ENCODE measurements at places on chromosomes 1 and 21.

DNA sequence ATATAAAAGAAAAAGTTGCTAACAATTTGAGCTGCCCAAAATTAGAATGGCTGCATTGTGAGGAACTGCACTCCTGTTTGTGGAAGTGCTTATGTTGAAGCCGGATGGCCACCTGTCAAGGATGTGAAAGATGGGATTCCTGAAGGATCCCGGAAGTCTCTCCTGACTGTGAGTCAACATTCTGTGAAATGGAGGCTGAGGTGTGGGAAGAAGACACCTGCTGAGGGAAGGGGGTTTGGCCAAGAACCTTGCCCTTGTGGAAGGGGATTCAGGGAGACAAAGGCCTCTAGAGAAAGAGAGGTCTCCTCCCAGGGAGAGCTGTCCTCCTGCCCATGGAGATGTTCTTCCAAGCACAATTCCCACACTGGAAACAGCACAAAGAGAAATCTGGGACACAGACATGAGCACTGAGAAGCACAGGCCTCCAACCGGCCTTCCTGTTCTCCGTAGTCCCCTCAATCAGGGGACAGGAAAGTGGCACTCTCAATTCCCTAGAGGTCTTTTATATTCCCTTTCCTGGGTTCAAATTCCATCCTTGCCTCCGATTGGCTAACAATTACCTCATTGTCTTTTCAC, 70.5 kb downstream of the CD2 start:
- no peak for DNase-seq

GRCh38 chr1:59007429-59007819, 223.6 kb upstream of the JUN start:
- no peak for DNase-seq

GRCh38 chr1:70061231-70061630, 144.1 kb downstream of the LRRC40 start:
- no peak for DNase-seq

- no peak for DNase-seq
Measured at GRCh38 chr1:53655931-53656746, 82.8 kb downstream of the GLIS1 start.

GRCh38 chr1:114024049-114024448, 44.8 kb downstream of the OLFML3 start:
- no peak for DNase-seq

DNA sequence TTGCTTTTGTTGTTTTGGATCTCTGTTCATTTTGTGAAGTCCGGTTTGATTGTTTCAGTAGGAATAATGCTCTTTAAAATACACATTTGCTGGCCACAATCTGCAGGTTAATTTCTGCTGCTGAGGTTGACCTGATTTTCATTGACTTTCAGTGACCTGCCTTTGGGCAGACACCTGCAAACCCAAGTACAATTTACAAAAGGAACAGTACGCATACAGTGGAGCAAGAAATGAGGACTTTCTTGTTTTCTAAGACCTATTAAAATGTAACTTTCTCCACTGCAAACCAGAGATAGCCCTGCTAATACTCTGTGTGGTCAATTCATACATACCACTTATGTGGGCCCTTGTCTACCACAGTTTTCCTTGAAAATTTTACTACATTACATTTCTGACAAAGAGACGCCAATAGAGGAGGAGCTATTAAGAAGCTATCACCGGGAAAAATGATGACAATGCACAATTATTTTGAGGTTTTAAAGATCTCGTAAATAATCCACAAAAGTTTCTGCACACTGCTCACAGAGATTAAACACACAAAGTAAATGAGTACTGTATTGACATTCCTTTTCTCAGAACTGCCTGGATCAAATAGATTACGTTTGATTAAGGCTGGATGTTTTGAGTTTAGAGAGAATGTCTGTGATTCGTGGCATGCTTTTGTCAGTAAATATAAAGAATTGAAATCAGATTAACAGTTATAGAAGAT, 141.9 kb downstream of the SDCCAG8 start:
- no peak for DNase-seq

DNA sequence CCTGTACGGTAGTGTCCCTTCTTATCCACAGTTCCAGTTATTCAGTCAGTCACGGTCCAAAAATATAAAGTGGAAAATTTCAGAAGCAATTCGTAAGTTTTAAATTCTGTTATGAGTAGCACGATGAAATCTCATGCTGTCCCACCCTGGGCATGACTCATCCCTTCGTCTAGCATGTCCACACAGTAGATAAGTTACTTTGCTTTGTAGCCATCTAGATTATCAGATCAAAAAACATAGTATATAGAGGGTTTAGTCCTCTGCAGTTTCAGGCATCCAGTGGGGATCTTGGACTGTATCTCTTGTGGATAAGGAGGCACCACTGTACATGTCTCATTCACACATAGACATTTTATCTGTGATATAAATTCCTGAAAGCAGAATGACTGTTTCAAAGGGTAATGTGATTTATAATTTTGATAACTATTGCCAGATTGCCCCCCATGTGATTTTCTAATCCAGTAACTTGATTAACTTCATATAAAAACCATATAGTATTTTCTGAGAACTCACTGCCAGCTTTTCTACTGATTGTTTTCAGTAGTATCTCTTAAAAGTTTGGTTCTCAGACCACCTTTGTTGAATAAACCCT, 143.3 kb downstream of the DYRK1A start:
- DNase-seq: no peak

DNA sequence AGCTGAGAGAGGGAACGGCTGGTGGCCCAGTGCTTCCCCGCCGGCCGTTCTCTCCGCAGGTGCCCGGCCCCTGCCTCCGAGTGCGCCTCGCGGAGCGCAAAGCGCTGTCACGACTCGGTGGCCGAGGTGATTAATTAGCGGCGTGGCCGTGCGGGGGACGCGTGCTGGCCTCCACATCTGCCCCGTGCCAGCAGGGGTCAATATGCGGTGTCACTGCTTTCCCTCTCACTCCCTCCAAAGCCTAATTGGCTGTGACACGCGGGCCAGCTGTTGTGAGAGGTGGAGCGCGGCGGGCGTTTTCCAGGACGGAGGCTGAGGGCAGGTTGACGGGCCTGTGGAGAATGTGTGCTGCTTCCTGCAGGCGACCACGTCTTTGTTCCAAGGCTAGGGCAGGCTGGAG, 239.0 kb downstream of the LMX1A start:
- no peak for DNase-seq

GRCh38 chr1:157025385-157025784, 20.2 kb downstream of the ARHGEF11 start:
- DNase-seq: no peak

GRCh38 chr1:175208773-175209492, 16.4 kb upstream of the KIAA0040 start:
- no peak for DNase-seq

DNA sequence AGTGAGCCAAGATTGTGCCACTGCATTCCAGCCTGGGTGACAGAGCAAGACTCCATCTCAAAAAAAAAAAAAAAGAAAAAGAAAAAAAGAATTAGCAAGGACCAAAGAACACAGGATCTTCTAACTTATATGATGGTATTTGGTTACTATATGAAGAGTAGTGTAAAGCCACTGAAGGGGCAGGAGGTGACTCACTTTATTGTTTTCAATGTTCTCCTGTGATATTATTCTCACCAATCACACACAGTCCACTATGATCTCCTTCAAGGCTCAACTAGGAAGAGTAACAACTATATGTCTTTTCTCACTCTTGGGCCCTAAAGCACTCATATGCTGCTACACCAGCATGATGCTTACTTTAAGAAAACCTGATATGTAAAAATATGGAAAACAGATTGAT, 26.7 kb downstream of the RC3H1 start:
- DNase-seq: no peak

GRCh38 chr1:234573711-234574299, 36.2 kb downstream of the IRF2BP2 start:
- DNase-seq: no peak

DNA sequence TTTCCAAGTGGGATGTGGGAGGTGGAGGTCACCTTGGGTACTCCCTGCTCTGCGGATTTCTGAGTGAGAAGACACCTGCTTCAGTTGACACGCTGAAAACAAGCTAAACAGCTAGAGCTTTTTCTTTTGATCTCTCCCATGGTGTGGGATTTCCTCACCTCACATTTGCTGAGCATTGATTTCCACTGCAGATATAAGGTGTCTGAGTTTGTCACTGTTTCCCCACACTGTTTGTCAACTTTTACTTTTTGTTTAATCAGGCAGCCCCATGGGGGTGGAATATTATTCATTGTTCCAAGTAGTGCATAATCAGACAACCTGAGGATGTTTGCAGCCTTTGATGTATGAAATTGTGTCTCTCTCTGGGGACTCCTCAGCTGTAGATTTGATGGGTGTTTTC, 49.5 kb downstream of the FASLG start:
- DNase-seq: no peak

- no peak for DNase-seq
Measured at GRCh38 chr1:220067269-220068204, 21.2 kb upstream of the EPRS1 start.

GRCh38 chr21:25638660-25639550, at the start of gene JAM2:
TSS of gene JAM2 (plus strand) at chr21:25639258. CDS start at chr21:25639822, 564 bp downstream.
- DNase-seq: peak; percentile 81

DNA sequence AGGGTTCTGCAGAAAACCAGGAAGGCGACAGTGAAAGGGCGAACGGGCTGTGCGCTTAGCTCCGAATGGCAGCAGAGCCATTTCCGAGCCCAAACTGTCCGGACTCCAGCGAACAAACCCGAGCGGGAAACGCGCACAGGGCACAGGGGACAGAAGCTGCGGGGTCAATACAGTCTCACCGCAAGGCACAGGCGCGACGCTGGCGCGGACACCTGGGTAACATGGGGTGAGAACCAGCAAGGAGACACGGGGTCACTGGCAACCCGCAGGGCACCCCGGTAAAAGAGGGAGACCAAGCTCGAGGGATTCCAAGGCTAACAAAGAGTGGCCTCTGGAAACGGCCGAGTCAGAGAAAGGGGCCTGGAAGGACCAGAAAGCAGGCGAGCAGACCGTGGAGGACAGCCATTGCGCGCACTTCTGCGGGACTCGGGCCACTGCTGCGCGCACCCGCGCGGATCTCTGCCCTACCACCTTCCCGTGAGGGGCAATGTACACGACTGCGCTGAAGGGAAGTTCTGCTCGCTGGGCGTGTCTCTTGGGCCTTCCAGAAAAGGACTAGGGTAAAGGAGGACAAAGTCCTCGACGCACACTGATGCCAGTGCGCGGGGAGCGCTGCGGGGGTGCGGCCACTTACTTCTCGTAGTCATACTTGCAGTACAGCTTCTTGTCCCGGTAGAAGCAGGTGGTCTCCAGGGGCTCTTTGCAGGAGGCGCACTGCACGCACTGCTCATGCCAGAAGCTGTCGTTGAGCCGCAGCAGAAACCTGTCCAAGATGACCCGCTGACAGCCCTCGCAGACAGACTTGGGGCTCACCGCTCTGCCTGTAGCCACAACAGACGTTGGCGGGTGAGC, 3.8 kb downstream of the LMX1A start:
- peak; percentile 60 for DNase-seq

- no peak for DNase-seq
Measured at GRCh38 chr1:221431068-221431651, 310.7 kb downstream of the DUSP10 start.

- no peak for DNase-seq
Measured at GRCh38 chr1:34125721-34126380, 39.2 kb downstream of the CSMD2 start.

- peak; percentile 25 for DNase-seq
Measured at GRCh38 chr1:109368464-109368863, 29.3 kb downstream of the SORT1 start.

GRCh38 chr1:33854091-33854490, 9.8 kb upstream of the HMGB4 start:
- no peak for DNase-seq

DNA sequence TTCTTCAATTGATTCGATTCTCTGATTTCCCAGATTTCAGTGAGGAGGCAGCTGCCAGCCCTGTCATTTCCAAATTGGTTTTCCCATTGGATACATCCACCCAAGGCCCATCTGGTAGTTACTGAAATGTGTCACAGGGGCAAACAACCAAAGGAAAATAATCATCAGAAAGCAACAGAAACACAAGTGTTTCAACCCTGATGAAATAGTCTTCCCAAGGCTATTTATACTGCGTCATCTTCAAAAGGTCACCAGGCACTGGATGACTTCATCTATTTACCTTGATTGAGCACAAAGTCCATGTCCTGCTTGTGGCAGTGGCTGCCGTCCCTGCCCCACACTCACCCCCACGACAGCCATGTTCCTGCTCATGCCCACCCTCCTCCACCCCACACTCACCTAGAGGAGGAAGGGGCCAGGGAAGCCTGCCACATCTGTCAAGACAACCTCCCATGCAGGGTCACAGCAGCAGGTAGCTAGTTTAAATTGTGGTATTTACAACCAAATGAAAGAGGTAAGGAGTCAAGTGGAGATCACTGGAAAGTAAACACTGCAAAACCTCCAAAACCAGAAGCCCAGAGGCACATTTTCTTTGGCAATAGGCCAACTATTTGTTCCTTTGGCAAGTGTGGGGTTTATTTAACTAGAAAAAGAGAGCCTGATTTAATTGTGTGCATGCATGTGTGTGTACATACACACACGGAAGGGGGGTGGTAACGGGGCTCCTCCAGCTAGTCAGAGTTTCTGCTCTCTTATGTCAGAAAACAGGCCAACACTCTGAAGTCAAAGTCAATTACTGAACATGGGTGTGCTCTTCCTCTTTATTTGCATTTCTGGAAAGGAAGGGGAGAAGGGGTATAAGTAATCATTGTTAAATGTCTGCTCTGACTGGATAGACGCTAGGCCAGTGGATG, 49.5 kb upstream of the RAB4A start:
- DNase-seq: no peak

DNA sequence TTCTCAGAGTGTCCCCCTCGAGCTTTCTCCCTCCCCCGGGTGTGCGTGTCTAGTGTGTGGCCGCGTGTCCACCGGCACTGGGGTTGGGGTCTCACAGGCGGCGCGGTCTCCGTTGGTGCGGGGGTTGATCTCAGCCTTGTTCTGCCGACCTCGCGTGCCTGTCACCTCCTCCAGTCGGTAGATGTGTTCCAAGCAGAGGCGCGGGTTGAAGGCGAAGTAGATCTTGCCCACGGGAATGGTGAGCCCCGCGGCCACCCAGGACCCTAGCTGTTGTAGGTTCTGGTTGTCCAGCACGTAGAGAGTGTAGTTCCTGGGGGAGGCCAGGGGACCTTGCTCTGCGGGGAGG, 9.8 kb downstream of the INSRR start:
- DNase-seq: no peak

DNA sequence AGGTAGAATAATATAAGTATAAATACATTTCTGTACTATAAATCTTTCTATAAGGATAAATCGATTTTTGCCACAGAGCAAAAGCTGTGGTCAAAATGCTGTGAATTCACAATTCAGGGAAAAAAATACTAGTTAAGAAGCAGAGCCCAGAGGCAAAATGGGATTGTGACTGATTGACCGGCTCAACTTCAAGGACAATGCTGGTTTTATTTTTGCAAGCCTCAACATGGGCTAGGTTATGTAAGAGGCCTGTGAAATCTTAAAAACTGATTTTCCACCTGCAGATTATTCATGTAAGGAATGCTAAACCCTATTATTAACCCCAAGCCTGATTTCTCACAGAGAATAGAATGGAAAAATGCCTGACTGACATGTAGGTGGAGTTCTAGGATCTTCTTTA, 155.1 kb downstream of the HHAT start:
- DNase-seq: no peak

DNA sequence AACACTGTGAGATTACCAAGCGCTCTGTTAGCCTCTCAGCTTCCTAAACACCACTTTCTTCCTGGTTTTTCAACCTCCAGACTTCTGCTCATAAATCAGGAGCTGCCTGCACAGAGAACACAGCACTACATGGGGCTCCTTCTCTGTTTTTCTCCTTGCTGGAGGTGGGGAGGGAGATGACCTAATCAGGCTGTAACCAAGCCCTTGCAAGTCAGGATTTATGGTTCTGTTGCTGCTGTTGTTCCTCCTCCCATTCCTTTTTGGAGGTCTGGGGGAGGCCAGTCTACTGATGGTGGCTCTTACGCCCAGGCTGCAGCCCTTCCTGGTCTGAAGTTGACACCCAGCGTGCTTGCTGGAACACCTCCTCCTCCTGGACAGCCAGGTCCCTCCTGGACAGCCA, 80.9 kb upstream of the AJAP1 start:
- no peak for DNase-seq

Measured in D341Med (cell line).